ENCODE measurements at places on chromosomes 3 and 15.

DNA sequence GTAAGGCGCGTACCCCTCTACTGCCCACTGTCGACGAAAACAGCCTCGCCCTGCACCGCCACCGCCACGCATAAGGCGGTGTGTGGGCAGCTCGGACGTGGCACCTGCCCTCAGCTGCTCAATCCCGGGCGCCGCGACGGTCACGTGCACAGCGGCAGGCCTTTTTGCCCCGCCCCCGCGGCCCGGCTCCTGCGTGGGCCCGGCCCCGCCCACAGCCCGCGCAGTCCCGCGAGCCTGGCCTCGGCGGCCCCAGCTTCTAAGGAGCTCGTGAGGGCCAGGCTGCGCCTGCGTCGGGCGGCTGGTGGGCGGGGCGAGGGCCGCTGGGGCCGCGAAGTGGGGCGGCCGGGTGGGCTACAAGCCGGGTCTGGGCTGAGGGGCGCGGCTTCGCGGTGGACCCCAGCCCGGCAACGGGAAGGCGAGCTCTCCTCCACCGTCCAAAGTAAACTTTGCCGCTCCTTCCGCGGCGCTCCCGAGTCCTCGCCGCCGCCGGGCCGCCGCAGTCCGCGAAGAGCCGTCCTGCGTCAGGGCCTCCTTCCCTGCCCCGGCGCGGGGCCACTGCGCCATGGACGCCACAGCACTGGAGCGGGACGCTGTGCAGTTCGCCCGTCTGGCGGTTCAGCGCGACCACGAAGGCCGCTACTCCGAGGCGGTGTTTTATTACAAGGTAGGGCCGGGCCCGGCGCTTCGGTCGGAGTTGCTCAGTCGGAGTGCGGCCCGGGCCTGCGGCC, at the start of gene CAPN7:
TSS of gene CAPN7 (plus strand) at position 313 of the 728 bp plus-strand sequence. CDS start at position 563, 250 bp downstream.
- DNase-seq = peak; percentile 98

GRCh38 chr3:186216900-186217819, 108.3 kb upstream of the ETV5 start:
- no peak for DNase-seq

DNA sequence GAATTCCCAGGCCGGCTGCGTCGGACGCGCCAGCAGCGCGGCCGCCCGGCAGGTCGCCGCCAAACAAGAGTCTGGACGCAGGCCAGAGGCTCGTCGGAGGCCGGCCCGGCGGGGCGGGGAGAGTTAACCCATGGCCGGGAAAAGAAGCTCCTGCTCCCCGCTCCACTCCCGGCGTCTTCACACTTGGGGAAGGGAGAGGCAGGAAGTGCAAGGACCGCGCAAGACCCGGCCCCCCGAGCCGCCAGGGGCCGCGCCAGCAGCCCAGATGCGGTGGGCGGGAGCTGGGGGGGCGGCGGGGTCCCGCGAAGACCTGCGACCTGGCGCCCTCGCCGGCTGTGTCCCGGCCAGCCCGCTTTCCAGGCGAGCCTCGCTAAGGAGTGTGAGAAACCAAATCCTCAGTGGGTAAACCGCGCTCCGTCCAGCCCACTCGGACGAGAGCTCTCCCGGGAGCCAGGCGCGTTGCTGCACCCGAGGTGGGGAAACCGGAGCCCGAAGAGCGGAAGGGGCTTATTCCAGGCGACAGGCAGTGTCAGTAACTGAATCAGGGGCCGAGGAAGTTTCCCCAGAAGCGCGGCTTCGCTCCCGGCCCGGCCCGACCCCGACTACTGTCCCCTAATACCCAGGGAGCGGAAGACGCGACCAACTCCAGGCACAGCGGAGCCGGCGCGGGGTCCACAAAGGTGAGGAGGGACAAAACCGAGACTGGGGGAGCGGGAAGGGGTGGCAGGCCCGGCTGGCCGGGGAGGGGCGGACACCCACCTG, 721 bp downstream of the ADAMTS7 start:
- DNase-seq = peak; percentile 72

DNA sequence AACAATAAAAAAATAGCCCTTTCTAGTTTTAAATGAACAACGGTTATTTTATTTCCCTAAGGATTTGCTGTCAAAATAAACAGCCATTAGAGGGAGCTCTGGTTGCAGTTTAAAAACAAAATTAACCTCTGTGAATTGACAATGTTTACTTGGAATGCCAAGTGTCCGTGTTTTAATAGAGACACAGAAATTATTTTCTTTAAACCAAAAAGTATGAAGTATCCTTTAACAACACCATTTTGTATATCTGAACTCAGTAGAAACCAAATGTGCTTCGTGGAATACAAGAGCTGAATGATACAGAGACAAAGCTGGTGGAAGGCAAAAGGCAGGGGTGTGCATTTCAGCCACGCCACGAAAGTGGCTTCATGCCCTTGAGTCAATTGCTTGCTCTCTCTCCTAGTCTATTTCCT, 74.4 kb downstream of the MOBP start:
- peak; percentile 35 for DNase-seq

- no peak for DNase-seq
Observed at GRCh38 chr15:57320631-57321220, 55.6 kb upstream of the CGNL1 start.

GRCh38 chr15:99408236-99409096, 157.2 kb downstream of the LRRC28 start:
- peak; percentile 80 for DNase-seq

DNA sequence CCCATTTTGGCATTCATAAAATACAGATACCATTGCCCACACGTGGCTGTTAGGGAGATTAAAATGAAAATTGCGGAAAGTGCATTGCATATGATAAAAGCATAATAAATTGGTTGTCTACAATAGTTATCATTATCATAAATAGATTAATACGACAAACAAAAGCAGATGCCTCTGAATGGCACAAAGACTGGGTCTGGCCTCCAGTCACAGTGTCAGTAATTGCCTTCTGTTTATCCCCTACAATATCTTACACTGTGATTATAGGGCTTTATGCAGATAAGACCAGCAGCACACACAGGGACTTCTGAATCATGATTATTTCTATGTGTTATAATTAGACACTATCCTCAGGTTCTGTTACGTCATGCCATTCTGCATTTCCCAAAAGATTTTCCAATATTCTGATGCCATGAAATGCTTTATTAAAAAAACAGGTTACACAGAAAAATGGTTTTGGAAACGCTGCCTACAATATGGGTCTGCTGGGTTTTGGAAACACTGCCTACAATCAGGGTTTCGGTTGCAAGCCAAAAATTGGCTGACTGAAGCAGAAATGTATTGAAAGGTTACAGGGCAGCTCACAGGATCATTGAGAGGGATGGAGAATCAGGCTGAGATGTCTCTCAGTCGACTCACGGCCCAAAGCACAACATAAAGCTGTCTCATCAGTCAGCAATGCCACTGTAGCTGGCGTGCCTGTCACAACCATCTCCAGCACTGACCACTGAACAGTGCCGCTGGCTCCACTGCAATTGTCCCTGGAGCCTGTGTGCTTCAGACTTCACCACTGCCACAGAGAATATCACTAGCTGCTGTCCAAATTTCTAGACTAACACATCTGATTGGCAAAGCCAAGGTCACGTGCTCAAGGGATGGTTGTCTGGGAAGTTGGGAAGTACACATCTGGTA, 248.1 kb downstream of the ERC2 start:
- no peak for DNase-seq

- DNase-seq = no peak
Observed at GRCh38 chr3:135650309-135650708, 315.2 kb upstream of the PPP2R3A start.

- no peak for DNase-seq
Observed at GRCh38 chr3:174430986-174431385, 428.1 kb upstream of the NAALADL2 start.

- no peak for DNase-seq
Observed at GRCh38 chr15:84594617-84595290, 6.1 kb upstream of the ZSCAN2 start.

GRCh38 chr3:139935016-139935865, at the start of gene CLSTN2:
CLSTN2 (plus strand) TSS chr3:139935185.
- peak; percentile 33 for DNase-seq

- DNase-seq = peak; percentile 19
Observed at GRCh38 chr3:54443561-54444161, 321.3 kb downstream of the CACNA2D3 start.

GRCh38 chr15:86570738-86571137, 491.1 kb downstream of the AGBL1 start:
- DNase-seq = no peak

DNA sequence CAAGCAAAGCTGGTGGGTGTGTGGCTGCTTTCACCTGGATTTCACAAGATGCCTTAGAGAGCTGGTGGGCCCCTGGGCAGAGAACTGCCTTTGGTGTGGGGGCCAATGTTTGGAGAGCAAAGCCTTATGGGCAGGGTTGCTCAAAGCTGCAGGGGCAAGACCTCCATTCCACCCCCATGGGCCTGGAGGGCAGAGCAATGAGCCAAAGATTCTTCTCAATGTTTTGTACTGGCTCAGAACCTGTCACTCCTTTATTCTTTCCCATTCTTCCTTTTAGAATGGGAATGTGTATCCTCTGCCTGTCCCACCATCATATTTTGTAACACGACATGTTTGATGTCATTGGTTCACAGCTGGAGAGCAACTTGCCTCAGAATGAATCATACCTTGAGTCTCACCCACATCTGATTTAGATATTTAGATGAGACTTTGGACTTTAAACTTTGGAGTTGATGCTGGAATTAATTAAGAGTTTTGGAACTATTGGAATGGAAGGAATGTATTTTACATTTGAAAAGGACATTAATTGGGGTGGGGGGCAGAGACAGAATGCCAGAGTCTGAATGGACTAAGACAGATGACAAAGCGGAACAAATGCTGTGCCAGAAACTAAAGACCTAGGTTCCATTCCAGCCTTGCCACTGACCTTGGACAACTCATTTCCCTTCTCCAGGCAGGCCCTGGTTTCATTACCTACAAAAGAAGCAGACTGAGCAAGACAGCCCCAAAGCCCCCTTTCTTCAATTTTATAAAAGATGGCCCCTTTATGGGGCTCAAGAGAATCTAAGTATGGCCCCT, 72.9 kb downstream of the DAPK2 start:
- DNase-seq = peak; percentile 77

- DNase-seq = no peak
Observed at GRCh38 chr15:88705769-88706165, 67.0 kb downstream of the ISG20 start.

- no peak for DNase-seq
Observed at GRCh38 chr15:70530906-70531305, 232.5 kb downstream of the UACA start.

GRCh38 chr3:152235709-152236298, 32.9 kb upstream of the MBNL1 start:
- DNase-seq = peak; percentile 52

DNA sequence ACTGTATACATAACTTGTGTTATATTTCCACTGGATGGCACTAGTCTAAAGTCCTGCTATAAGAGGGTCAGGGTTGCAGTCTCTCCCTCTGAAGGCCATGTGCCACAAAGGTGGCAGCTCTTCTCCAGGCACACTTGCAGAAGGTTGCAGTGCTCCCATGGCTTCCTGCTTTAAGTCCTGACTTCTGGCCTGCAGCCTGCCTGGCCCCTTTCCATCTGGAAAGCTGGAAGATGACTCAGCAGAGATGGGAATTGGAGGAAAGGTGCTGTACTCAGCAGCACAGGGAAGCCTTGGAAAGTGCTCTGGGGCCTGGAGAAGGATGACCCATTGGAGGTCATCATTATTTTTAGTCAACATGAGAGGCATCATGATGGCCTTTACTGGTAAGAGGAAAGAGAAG, 40.9 kb upstream of the MRPL3 start:
- peak; percentile 80 for DNase-seq

DNA sequence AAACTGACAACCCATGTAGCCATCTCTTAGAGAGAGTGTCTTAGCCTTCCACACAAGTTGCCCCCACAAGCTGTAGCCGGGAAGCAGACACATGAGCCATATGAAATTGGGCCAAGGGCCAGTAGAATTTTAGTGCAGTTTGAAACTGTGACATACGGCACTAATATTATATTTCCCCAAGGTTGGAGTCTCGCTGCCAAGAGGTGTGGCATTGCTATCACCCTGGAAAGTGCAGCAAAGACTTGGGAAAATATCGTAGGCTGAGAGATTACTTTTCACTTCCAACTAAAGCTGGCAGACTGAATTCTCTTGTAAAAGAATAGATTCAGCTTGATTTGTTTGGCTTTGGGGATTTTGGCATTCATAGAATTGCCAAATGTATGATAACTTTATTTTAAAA, 89.2 kb downstream of the ECT2 start:
- DNase-seq = no peak

DNA sequence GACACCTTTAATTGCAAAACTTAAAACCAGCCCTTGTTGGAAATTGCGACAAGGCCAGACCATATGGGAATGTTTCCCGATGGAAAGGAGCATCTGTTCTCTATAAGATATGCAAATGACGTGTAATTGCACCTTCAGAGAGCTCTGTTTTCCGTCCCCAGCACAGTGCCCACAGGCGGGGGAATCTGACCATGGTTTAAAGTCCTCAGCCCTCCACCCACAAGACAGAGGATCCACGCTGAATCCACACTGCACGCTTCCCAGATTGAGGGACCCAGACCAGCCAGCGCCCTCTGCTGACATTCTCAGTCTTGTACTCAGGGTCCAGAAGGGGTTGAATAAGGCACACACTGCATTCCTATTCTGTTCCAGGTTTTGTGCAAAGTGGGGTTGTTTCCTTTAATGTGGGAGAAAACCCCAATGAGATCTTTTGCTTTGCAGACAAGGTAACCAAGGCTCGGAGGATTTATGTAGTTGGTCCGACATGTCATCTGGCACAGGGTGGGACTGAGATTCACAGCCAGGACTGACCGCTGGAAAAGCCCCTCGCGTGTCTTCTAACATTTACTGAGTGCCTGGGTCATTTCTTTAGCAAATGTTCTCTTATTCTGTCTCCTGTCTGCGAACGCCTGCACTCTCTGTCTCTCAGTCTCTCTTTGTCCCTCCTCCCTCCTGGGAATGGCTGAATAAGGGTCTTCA, 36.8 kb upstream of the KLHL25 start:
- peak; percentile 71 for DNase-seq

DNA sequence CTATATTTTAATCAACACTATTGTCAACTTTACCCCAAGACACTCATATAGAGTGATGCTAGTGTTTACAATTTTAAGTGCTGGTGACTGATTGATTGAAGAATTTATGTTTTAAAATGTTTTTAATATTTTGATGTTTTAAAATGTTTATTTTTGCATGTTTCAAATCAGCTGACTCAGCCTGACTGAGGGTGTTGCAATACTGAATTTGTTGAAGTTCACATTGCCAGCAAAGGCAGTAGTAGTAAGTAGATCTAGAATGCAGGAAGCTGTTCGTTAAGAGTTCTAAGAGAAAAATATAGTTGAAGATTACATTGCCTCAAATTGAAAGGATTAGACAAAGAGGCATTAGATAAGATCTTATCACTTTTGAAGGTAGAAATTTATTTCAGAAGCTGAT, 977.6 kb downstream of the IGSF11 start:
- DNase-seq = no peak

- no peak for DNase-seq
Observed at GRCh38 chr3:122464659-122465058, 48.8 kb upstream of the WDR5B start.
